ENCODE measurements at places on chromosomes 4 and X. TPM values are rescaled to one million over a fixed set of nuclear protein-coding genes. Genes with fewer than 3 reads are reported as not detected.

DNA sequence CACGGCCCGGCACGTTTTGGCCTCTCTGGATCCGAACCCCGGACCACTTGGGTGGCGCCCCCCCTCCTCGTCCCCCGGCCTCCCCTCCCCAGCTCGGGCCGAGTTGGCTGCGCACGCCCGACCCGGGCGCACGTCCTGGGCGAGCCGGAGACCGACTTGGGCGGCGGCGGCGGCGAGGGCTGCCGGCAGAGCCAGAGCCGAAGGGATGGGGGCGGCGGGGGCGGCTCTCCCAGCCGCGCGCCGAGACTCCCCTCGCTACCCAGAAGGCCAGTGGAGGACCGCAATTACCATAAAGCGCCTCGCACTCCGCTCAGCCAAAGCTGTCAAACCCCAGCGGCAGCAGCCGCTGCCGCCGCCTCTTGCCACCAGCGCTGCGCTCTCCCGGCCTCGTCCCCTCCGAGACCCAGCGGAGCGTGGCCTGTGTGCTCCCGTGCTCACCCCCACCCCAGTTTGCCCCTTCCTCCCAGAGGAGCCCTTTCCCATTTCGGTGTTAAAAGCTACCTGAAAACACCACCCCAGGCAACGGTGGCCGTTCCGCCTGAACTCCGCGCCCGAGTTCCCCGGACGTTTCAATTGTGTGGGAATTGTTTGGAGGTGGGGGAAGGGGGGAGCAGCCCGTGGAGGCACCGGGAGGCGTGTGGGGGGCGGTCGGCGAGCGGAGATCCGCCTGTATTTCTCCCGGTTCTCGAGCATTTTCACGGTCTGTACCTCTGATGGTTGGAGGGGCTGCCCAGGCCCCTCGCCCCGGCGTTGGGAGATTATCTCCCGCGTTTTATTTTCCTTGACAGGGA, 701 bp upstream of the BCOR start:
- peak overlapping the region; percentile 78 for H3K4me3 ChIP-seq
- H3K27me3 ChIP-seq: no peaks in the 10 kb centered on the region
- DNase-seq: peak; percentile 40
- H3K4me1 ChIP-seq: peaks cover 5% of the 10 kb centered on the region

DNA sequence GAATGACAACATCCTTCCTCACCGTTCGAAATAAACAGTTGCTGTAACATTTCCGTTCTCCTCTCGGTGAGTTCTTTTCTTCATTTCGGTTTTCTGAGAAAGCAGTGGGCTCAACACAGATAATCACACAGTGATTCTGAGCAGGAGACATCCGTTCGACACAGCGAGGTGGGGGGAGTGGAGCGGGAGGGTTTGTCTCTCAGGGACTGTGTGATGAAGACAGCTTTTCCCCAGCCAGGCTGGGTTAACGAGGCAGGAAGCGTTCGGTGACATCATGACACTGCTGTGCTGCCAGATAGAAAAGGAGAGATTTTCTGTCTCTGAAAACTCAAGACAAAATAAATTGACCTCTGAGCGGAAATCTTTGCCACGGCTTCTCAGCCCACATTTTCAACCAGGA, 119.3 kb downstream of the CRLF2 start:
- DNase-seq: no peak
- H3K4me1 ChIP-seq: no peaks in the 10 kb centered on the region
- H3K4me3 ChIP-seq: no peak overlapping the region
- H3K36me3 ChIP-seq: no peaks in the 10 kb centered on the region
- no peak overlapping the region for H3K27ac ChIP-seq

DNA sequence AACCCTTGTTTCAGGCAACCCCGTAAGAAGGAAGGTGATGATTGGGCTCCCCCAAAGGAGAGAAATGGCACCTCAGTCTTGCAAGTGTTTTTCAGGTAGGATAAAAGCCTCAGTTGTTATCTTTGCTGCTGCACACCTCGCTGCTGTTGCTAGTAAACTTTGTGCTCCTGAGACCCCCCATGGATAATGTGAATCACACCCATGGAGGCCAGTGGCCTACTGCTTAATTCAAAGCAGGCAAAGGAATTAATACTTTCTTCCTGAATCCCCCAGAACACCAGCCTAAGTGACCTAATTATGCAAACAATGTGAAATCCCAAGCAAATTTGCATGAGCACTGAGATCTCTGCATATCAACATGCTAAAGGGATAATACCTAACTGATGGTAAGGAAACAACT, 337.5 kb downstream of the GRIA2 start:
- no peaks in the 10 kb centered on the region for H3K27me3 ChIP-seq
- no peaks in the 10 kb centered on the region for H3K4me1 ChIP-seq
- DNase-seq: no peak
- H3K4me3 ChIP-seq: no peak overlapping the region

DNA sequence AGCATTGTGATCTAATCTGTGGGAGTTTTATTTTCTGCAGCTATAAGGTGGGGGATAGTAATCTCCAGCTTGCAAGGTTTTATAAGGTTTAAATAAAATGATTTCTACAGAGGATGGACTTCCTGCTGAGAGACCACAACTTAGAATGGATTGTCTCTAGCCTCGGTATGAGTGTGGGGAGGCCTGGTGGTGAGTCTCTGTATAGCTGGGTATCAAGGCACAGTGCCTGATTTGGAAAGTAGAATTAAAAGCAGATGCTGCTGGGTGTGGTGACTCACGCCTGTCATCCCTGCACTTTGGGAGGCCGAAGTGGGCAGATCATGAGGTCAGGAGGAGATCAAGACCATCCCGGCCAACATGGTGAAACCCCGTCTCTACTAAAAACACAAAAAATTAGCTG, 162.0 kb upstream of the GATB start:
- H3K27me3 ChIP-seq: peaks cover 3% of the 10 kb centered on the region
- no peaks in the 10 kb centered on the region for H3K36me3 ChIP-seq
- H3K4me3 ChIP-seq: no peak overlapping the region
- no peak overlapping the region for H3K27ac ChIP-seq
- DNase-seq: no peak
- no peaks in the 10 kb centered on the region for H3K4me1 ChIP-seq

GRCh38 chrX:50579955-50580354, 109.3 kb upstream of the DGKK start:
- DNase-seq: no peak
- H3K27me3 ChIP-seq: peaks cover 18% of the 10 kb centered on the region
- H3K4me3 ChIP-seq: no peak overlapping the region
- no peak overlapping the region for H3K27ac ChIP-seq
- no peaks in the 10 kb centered on the region for H3K4me1 ChIP-seq
- no peaks in the 10 kb centered on the region for H3K36me3 ChIP-seq

DNA sequence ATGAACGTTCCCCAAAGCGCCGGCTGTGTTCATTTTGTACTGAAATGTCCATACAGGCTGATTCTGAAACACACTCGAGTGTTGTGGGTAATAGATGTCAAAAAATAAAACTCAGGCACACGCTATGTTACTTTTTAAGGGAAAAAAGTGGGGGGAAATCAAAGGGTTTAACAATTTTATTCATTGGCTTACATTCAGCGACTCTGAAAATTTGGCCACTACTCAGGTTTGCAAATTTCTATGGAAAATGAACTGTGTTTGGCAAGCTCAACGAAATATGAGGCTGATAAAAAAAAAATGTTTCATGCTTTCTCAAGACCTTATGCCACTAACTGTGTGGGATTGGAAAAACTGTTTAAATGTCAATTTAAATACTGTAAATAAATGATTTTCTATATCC, 18.5 kb downstream of the AMELX start:
- no peak overlapping the region for H3K27ac ChIP-seq
- DNase-seq: no peak
- no peak overlapping the region for H3K4me3 ChIP-seq
- no peaks in the 10 kb centered on the region for H3K27me3 ChIP-seq

- H3K4me1 ChIP-seq: no peaks in the 10 kb centered on the region
- no peak overlapping the region for H3K4me3 ChIP-seq
- no peaks in the 10 kb centered on the region for H3K36me3 ChIP-seq
- no peaks in the 10 kb centered on the region for H3K27me3 ChIP-seq
These were observed 66.0 kb downstream of the GLRB start for GRCh38 chr4:157141976-157142375.

GRCh38 chrX:31136144-31136611, 64.3 kb upstream of the FTHL17 start:
- no peak overlapping the region for H3K27ac ChIP-seq
- peaks cover 25% of the 10 kb centered on the region for H3K36me3 ChIP-seq
- DNase-seq: no peak
- H3K27me3 ChIP-seq: no peaks in the 10 kb centered on the region
- H3K4me3 ChIP-seq: no peak overlapping the region
- H3K4me1 ChIP-seq: no peaks in the 10 kb centered on the region

DNA sequence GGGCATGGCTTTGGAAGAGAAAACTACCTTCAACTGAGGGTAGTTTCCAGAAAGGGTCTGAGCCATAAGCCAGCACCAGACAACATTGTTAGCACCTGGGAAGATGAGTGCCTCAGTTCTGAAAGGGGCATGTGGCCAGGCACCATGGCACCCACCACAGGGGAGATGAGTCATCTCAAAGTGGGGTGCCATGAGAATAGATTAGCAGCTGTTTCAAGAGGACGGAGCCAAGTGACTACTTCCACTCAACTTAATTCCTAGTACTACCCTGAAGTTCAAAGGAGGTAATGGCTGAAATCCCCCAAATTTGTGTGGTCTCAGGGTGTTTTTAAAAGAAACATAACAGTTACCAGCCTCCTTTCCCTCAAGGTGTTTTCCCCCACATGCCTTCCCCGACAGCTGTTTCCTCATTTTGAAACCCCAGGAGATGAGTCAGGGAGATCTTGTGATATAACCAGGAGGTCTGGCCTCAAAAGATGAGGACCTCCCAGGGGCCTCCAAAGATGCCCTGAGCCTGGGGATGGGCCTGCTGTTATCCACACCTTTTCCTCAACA, 27.8 kb upstream of the FTHL17 start:
- no peak for DNase-seq
- H3K36me3 ChIP-seq: no peaks in the 10 kb centered on the region
- no peak overlapping the region for H3K27ac ChIP-seq
- H3K4me1 ChIP-seq: no peaks in the 10 kb centered on the region

DNA sequence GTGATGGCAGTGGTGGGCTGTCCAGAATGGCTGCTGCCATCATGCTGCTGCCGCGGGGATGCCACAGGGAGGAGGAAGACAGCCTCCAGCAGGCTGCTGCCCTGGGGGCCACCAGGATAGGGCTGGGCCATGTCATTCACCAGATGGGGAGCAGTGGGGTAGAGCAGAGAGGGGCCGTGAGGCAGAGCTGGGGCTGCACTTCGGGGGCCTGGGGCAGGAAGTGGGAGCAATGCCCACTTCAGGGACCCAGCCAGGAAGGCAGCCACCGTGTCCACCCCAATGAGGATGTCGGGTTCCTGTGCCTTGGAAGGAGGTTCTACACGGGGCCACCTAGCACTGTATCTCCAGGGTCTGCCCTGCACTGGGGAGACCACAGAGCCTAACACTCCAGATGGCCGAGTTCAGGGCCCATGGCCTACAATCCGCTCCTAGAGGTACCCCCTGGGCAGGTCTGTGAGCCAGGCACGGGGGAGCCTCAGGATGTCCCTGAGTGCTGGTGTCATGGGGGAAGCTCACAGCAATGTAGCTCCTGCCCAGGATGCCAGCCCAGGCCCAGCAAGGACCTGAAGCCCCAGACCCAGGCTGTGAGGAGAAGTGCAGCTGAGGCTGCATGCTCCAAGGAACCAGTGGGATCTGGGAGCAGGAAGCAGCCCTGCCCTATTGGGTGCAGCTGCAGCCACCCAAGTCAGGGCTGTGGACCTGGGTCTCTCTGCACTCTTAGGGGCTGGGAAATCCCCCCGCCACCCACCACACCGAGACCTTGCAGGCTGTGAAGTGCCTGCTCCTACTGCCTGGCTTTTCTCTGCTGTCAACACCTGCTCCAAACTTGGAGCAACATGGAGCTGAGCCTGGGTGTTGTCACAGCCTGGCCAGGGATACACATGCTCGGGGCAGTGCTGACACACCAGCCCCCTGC, 140.3 kb downstream of the PDHA2 start:
- no peak for DNase-seq
- no peaks in the 10 kb centered on the region for H3K36me3 ChIP-seq
- H3K4me1 ChIP-seq: no peaks in the 10 kb centered on the region
- H3K27ac ChIP-seq: no peak overlapping the region
- no peak overlapping the region for H3K4me3 ChIP-seq

GRCh38 chr4:169922632-169923276, 103.4 kb downstream of the MFAP3L start:
- H3K27me3 ChIP-seq: no peaks in the 10 kb centered on the region
- H3K4me3 ChIP-seq: no peak overlapping the region
- H3K27ac ChIP-seq: no peak overlapping the region
- DNase-seq: peak; percentile 52

- DNase-seq: no peak
- no peak overlapping the region for H3K4me3 ChIP-seq
- H3K36me3 ChIP-seq: no peaks in the 10 kb centered on the region
- H3K27me3 ChIP-seq: no peaks in the 10 kb centered on the region
- H3K27ac ChIP-seq: no peak overlapping the region
These were observed 1928.2 kb upstream of the TENM3 start for GRCh38 chr4:180314972-180315371.

GRCh38 chr4:73576381-73576780, 43.9 kb downstream of the RASSF6 start:
- no peaks in the 10 kb centered on the region for H3K36me3 ChIP-seq
- no peak overlapping the region for H3K27ac ChIP-seq
- no peak for DNase-seq
- H3K4me3 ChIP-seq: no peak overlapping the region
- H3K4me1 ChIP-seq: no peaks in the 10 kb centered on the region
- H3K27me3 ChIP-seq: no peaks in the 10 kb centered on the region

DNA sequence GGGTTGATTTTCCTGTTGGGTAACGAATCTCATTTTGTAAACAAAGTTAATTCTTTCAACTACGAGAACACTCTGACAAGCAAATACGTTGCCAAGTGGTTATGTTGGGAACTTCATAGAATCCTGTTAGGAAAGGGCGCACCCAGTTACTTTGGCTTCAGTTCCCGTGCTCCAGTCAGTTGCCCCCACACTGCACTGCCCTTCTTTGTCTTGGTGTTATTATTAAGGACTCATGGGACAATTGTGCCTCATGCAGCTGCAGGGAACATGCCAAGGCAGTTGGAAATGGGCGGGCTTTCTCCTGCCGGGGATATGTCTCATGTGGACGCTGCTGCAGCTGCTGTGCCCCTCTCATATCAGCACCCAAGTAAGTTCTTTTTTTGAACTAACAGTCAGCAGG, 28.9 kb downstream of the OFD1 start:
- H3K27ac ChIP-seq: no peak overlapping the region
- no peaks in the 10 kb centered on the region for H3K27me3 ChIP-seq
- H3K36me3 ChIP-seq: peaks cover 83% of the 10 kb centered on the region
- H3K4me3 ChIP-seq: no peak overlapping the region
- peak; percentile 56 for DNase-seq
- H3K4me1 ChIP-seq: no peaks in the 10 kb centered on the region

DNA sequence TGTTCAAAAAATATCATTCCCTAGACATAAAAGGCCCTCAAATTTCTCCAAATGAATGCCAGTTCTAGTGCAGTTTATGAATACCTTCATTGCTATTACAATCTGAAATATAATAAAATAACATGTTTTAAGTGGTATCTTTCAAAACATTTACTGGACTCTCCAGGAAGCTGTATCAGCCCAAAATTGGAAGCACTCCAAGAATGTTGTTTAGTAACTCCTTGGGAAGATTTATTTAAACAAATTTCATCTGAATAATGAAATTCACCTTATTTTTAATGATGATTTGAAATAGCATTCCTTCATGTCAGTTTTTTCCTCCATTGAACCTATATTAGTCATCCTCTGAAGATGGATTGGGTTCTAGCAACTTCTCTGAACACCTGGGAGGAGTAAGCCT, 217.2 kb upstream of the PCDH18 start:
- no peak for DNase-seq
- no peak overlapping the region for H3K4me3 ChIP-seq
- H3K27ac ChIP-seq: no peak overlapping the region
- H3K36me3 ChIP-seq: no peaks in the 10 kb centered on the region
- H3K4me1 ChIP-seq: no peaks in the 10 kb centered on the region
- no peaks in the 10 kb centered on the region for H3K27me3 ChIP-seq

FMR1NB gene
- not detected for total RNA-seq

GPR119 gene
- total RNA-seq: not detected

CXCL11 gene
- total RNA-seq: not detected

LNX1 gene
- total RNA-seq: 2.1 TPM

NXF2B gene
- total RNA-seq: not detected

GPM6B gene
- total RNA-seq: 2.5 TPM
